ENCODE measurements at places on chromosomes 3 and 15. TPM values are rescaled to one million over a fixed set of nuclear protein-coding genes. Genes with fewer than 3 reads are reported as not detected.

Gene CPNE9
- not detected for total RNA-seq

Gene ASB14
- total RNA-seq, result not detected

Gene B3GALNT1
- total RNA-seq, result 2.0 TPM

Gene GOLGA6L7
- not detected for total RNA-seq

Gene LRRC2
- not detected for total RNA-seq

Gene RTP1
- not detected for total RNA-seq

Gene GP5
- 0.63 TPM for total RNA-seq

Gene POPDC2
- total RNA-seq, result 8.0 TPM

Gene CKMT1A
- not detected for total RNA-seq

Gene CFAP161
- total RNA-seq, result not detected

Gene ATP10A
- 51.2 TPM for total RNA-seq
